ENCODE measurements at places on chromosomes 3 and 15.
A peak's percentile ranks its signal among the peaks of the same experiment; 100 is the strongest.

GRCh38 chr15:39770748-39771689 lies 11.6 kb downstream of the FSIP1 start:
- DNase-seq: no peak

GRCh38 chr15:91516866-91517265 lies 336.6 kb upstream of the SLCO3A1 start:
- DNase-seq: no peak

DNA sequence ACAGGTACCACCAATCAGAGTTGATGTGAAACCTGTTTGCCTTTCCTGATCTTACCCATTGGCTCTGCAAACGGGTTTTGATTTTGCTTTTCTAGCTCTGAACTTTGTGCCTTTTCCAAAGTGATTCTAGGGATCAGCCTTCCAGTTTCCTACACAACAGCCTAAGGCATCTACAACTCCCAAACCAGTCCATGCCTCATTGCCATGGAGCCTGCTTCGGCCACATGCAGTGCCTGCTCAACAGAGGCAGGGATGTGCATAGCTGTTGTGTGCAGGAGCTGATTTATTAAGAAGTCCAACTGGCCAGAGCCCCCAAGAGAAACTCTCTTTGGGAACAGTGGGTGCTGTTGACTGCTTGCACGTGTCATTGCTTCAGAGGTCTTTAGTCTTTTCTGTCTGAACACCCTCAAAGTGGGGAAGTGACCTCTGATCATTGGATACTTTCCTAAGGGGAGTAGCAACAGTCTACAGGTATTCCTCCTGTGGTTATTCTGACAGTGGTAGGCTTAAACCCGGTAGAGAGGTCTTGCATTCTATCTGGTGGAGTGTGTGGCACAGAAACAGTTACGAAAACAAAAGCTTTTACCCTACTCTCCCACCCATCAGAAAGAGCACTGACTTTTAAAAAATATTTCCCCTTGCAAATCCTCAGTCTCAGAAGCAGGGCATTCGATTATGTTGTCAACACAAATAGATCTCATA lies 36.6 kb upstream of the THSD4 start:
- DNase-seq: no peak

- DNase-seq: no peak
Measured at GRCh38 chr15:85312929-85313331, 67.5 kb upstream of the AKAP13 start.

DNA sequence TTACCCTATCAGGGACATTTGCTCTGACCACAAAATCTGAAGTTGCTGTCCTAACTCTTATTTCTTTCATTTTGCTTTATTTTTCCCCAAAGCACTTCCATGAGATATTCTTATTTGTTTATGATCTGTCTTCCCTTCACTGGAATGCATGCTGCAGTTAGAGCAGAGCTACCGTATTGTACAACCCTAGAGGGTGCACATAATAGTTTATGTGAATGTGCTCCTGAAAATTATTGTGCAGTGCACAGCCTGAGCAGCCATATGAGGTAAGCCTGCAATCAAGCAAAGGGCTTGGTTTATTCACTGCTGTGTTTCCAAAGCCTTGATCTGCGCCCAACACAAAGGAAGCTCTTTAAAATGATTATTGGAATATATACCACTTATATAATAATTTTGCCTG lies 120.3 kb upstream of the CADPS start:
- no peak for DNase-seq

- DNase-seq: no peak
Measured at GRCh38 chr15:80567721-80568157, 127.4 kb upstream of the ABHD17C start.

GRCh38 chr3:87236093-87236492 lies 9.0 kb downstream of the CHMP2B start:
- no peak for DNase-seq

DNA sequence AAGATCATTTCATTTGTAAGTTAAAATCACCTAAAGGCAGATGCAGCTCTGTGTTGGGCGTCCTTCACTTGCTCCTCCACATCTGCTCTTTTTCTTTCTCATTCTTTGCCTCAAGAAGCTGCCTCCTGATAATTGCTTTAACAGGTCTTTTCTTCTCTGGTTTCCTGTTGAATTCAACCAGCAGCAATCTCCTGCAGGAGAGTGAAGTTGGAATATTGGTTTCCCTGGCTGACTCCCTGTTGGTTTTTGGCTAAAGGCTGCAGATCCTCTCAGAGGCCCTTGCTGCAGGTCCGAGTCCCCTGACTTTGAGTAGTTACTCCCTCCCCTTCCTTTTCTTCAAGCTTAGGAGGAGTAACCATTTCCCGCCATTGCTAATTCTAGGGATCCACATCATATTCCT lies 4.2 kb downstream of the TP63 start:
- no peak for DNase-seq

- no peak for DNase-seq
Measured at GRCh38 chr15:45873781-45874180, 239.0 kb downstream of the SQOR start.

GRCh38 chr3:171792531-171792930 lies 17.8 kb downstream of the PLD1 start:
- DNase-seq: no peak

DNA sequence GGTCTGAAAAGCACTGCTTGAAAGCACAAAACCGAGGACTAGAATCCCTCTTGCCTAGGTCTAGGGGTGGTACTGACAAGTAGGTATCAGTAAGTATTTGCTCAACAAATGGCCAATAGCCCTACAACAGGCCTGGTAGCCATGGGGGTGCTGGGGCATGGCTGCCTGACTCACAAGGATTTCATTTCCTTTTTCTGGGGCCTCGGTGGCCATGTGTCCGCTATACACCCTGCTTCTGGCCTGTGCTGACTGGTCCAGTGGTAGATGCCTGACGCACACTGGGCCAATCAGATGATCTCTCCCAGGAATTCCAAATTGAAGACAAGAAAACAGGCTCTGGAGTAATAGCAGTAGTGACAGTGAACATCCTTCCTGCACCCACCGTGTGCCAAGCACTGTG lies 29.4 kb downstream of the MELTF start:
- DNase-seq: no peak

DNA sequence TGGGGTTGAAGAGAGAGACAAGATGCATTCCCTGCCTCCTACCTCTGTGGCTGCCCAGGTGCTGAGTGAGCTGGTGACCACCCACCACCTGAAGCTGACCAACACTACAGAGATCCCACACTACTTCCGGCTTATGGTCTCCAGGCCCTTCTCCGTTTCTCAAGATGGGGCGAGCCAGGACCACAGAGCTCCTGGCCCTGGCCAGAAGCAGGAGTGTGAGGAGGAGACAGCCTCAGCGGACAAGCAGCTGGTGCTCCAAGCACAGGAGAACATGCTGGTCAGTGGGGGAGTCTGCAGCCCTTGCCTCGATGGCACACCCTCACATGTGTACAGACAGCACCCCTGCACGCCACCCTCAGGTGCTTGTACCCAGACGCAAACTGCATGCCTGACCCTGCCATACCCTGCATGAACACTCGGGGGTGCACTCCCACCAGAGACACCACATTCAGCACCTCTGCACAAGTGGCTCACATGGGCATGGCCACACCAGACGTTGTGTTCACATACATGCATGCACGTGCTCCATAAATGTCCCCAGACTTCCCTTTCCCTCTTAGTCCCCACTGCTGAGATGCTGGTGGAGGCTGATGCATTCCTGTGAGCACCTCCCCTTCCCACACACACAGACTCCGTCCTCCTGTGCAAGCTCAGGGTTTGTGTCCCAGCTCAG lies 19.0 kb downstream of the ACAA1 start:
- DNase-seq: peak; percentile 82

GRCh38 chr3:45753095-45753494 lies 43.2 kb downstream of the SLC6A20 start:
- no peak for DNase-seq

GRCh38 chr3:194032828-194033435 lies 103.0 kb upstream of the HES1 start:
- DNase-seq: no peak

- no peak for DNase-seq
Measured at GRCh38 chr3:152061296-152061695, 187.9 kb downstream of the SUCNR1 start.

DNA sequence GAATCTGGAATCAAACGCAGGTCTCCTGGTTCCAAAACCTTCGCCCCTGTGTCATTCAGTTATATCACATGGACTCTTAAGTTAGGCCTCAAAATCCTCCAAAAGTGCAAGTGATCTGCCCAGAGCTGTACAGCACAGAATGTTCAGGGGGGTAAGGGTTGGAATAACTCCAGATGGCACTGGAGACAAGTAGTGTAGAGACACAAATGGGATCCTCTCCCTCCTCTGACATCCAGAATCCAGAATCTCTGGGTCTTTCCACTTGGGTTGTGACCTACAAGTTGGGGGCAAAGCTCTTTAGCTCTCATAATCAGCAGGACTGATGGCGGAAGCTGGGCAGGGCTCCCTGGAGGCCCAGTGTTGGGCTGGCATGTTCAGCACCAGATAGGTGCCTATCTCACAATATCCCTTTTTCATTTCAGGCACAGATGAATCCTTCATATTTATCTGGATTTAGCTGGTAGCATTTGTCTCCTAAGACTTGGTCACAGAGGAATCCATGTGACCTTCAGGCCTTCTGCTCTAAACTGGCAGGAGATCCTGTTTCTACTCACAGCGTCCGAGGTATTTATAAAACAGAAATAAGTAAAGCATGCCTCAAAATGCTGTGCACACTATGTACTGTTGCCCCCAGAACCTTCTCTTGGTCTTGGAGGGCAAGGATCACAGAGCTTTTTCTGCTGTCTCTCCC lies 15.4 kb downstream of the ABHD2 start:
- no peak for DNase-seq

- no peak for DNase-seq
Measured at GRCh38 chr3:61030469-61031035, 220.7 kb downstream of the FHIT start.

DNA sequence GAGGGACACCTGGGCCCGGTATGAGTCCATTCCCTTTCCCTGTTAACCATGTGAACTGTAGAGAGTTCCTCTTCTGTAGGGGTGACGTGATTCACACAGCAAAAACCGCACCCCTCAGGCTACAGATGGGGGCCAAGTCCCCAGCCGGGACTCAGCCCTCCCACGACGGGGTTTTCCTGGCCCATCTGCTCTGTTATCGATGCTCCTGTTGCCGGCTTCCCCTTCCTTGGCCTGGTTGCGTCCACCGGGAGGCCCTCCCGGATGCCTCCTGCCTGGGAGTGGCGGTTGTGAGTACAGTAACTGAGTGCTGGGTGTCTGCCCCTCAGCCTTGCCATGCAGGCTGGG lies 817 bp upstream of the PLXNA1 start:
- no peak for DNase-seq

DNA sequence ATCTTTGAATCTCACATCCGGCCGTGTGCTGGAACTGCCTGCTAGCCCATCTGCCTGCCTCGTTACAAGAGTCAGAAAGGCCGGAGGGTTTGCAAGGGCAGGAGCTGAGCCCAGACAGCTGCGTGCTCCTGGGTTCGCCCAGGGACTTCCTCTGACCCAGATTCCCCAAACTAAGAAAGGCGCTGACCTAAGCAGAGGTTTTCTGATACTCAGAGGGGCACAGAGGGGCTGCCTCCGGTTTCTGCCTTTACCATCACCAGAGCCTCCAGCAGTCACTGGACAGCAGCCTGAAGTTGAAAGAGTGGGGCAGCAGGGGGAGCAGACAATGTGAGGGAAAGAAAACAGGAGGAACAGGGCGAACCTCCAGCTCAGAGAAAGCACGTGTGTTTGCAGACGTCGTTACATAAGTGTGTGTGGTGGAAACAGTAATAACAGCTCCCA lies 33.4 kb upstream of the RAD18 start:
- no peak for DNase-seq

- DNase-seq: no peak
Measured at GRCh38 chr15:90729261-90729660, 12.1 kb downstream of the BLM start.

DNA sequence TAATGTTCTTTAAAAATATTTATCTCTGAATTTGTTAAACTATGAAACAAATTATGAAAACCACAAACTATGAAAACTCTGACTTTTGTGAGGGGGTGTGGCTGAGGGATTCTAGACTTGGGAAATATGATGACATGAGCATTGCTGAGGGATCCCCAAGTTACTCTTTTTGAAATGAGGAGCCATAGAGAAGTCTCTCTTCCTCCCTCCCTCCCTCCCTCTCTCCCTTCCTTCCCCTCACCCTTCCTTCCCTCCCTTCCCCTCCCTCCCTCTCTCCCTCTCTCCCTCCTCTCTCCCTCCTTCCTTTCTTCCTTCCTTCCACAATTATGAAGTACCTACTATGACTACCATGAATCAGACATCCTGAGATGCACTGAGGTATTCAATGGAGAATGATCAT lies 673.1 kb downstream of the ROBO1 start:
- DNase-seq: no peak

GRCh38 chr3:4741404-4742307 lies 237.6 kb upstream of the BHLHE40 start:
- DNase-seq: no peak

GRCh38 chr3:42653560-42654330 lies at the start of gene ZBTB47:
ZBTB47 (plus strand) TSS chr3:42653697; CDS start chr3:42658356, 4,659 bp downstream.
- peak; percentile 29 for DNase-seq

DNA sequence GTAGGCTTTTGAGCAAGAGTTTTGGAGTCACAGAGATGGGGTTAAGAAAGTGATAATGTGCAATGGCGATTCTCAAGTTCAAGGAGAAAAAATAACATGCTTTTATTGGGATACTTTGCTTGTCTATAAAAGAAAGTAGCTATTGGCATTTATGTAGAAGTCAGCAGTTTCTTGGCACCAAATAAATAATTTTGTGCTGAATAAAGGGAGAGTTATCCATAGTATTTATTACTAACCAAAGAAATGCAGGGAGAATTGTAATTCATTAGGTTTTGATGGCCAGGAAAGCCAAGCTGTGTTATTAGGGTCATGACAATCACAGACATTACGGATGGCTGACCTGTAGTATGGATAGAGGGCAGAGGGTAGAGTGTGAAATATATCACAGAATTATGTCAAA lies 33.1 kb downstream of the BTD start:
- DNase-seq: no peak

DNA sequence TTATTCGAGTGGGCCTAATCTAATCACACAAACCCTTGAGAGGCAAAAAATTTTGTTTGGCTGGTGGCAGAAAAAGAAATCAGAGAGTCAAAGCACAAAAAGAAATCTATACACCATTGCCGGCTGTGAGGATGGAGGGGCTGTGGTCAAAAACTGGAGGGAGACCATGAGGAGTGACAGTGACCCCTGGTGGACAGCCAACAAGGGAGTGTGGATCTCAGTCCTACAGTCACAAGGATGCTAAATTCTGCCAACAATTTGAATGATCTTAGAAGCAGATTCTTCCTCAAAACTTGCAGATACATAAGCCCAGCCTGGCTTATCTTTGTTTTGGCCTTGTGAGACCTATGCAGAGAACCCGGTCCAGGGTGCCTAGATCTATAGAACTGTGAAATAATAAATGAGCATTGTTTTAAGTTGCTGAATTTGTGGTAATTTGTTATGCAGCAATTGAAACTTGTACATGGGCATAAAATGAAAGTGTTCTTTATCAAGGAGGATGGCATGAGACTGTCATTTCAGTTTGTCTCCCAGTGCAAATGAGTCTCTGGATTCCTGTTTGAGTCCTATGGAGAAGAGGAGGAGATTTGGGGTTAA lies 103.0 kb upstream of the ARHGEF26 start:
- DNase-seq: no peak

All from GM12891 (cell line).